Stimulated activated CD4-positive, alpha-beta T cell treated with anti-CD3 and anti-CD28 coated beads, Interleukin-1b, Interleukin-23, amount 100 ng/mL, for 4 hours (primary cell): ENCODE measurements at places on chromosomes 13 and 19.

DNA sequence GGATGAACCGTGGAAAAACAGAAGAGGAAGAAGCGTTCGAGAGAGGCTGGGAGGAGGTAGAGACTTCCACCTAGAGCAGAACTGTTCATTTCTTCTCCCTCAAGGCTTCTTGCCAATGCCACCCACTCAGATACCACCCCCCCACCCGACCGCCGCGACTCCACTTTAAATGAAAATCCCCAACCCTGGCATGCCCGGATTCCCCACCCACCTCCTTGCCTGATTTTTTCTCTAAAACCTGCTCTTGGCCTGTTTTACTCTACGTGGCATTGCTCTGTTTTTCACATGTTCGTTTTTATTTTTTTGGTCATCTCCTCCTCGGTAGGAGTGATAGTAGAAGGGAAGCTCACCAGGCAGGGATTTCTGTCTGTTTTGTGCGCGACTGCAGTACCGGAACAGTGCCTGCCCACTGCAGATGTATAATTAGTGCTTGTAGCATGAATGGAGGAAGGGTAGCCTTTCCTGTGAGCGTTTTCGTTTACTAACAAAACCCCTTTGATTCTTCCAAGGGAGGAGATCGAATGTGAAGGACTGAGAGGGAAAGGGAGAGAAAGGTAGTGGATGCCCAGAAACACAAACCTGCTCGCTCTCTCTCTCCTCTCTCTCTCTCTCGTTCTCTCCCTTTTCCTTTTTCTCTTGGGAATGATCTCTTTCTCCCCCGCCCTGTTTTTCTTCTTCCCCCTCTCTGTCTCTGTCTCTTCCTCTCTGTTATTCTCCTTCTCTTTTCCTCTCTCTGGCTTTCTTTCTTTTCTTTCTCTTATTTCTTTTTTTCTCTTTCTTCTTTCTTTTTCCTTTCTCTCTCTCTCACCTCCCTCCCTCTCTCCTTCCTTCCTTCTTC, 2.2 kb downstream of the CD70 start:
- peak; percentile 32 for DNase-seq

GRCh38 chr13:104823709-104824108, 1711.8 kb downstream of the EFNB2 start:
- DNase-seq: no peak

- no peak for DNase-seq
These were observed 2.6 kb upstream of the PRX start for GRCh38 chr19:40415768-40416167.

GRCh38 chr13:23432626-23433025, 876 bp downstream of the SACS start:
- DNase-seq: no peak

- DNase-seq: no peak
These were observed 1635.4 kb upstream of the SLC10A2 start for GRCh38 chr13:104701591-104701990.

DNA sequence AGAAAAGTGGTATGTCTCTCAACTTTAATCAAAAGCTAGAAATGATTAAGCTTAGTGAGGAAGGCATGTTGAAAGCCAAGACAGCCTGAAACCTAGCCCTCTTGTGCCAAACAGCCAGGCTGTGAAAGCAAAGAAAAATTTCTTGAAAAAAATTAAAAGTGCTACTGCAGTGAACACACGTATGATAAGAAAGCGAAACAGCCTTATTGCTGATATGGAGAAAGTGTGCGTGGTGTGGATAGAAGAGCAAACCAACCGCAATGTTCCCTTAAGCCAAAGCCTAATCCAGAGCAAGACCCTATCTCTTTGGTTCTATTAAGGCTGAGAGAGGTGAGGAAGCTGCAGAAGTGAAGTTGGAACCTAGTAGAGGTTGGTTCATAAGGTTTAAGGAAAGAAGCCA, 96.4 kb downstream of the ZDHHC20 start:
- DNase-seq: no peak

- DNase-seq: no peak
These were observed 8.0 kb downstream of the SPHK2 start for GRCh38 chr19:48627201-48627864.

GRCh38 chr13:94178625-94179244, 300.7 kb downstream of the DCT start:
- DNase-seq: no peak
